ENCODE measurements at places on chromosomes 1 and 21.

DNA sequence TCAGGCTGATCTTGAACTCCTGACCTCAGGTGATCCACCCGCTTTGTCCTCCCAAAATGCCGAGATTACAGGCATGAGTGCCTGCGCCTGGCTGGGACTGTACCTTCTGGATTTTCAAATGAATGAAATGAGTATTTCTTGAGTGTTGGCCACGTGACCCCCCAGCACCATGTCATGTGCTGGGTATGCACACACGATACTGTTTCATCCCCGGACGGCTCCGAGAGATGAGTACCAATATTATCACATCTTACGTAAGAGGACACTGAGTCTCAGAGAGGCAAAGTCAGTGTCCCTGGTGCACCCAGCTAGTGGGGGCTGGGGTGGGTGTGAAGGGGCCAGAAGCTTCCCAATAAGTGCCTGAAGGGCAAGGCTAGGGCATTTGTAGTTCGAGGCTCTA is 780 bp upstream of the CROCC start:
- DNase-seq, result peak; percentile 74

GRCh38 chr1:52530563-52531144 is 22.2 kb downstream of the TUT4 start:
- no peak for DNase-seq

DNA sequence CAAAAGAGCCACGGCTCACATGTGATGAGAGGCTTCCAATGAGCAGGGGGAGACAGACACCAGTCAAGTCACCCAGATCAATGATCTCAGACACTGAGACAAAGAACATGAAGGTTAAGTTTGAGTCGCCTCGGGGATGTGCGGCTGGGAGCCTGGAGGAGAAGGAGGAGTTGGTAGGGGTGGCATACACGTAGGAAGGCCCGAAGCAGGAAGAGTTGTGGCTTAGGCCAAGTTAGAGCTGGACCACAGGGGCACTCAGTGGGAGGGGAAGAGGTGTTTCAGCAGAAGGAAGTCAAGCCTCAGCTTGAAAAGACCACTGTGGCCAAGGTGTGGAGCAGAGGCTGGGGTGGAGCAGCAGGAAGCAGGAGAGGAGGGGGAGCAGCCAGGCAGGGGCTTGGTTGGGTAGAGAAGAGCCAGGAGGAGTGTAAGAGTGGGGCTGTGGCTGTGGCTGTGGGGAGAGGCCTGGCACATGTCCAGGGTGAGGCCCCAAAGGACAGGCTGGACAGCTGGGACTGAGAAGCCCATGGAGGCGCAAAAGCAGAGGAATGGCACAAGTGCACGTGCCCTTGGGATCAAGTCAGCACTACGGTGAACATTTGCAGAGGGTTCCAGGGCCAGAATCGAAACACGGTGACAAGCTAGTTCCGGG is 27.6 kb downstream of the CTNNBIP1 start:
- no peak for DNase-seq

DNA sequence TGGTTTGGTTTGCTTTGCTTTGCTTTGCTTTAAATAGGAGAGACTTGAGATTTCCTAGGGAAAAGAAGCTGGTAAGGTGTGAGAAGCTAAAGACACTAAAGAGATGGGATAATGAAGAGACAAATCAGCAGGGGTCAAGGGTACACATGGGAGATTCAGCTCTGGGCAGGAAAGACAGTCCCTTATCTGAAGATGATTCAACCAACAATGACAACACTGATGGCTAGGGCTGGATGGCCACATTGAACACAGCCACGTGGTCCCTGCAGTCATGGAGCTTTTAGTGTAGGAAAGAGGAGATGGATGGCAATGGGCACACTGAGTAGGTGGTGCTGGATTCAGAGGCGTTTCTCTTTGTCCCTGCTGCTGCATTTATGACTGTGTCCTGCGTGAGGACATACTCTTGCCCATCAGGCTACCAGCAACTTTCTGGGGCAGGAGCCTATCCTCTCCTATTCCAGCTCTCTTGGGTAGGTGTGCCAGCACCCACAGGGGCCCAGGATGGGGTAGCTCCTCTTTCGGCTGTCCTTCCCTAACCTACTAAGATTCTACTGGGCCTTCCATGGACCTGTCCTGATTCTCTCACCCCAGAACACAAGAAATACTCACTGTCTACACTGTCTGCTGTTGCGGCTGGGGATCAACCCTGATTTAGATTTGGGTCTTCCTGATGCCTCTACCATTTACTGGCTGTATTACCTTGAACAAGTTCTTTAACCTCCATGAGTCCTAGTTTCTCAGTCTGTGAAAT is 1.4 kb upstream of the SHISA4 start:
- no peak for DNase-seq

GRCh38 chr1:96416701-96417444 is 304.7 kb upstream of the PTBP2 start:
- DNase-seq, result no peak

- DNase-seq, result no peak
Measured at GRCh38 chr1:110341872-110342331, 2.7 kb downstream of the RBM15 start.

DNA sequence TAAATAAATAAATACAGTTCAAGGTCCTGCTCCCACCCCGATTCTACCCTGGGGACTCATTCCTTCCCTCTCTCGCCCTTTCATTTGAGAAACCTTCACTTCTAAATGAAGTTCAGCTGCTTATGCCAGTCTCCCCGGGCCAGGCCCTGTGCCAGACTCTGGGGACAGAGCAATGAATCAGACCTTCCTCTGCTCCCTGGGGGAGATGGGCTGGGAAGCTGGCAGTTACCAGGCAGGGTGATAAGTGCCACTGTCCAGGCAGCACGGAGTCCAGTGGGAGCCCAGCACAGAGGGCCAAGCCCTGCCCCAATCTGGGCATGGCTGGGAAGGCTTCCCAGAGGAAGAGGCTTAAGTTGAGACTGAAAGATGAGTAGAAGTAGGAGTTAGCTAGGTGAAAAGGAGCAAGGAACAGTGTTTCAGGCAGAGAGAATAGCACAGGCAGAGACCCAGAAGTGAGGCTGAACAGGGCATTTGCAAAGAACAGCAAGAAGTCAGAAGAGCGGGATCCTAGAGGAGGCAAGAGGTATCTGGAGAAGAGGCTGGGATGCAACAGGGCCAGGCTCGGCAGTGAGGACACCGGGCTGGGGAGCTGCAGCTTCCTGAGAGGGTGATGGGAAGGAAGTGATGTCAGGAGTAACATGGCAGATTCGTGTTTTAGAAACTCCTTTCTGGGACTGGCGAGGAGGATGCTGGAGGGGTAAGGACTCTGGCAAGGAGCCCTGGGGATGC is 13.5 kb downstream of the KCNQ4 start:
- peak; percentile 93 for DNase-seq
